ENCODE measurements at places on chromosomes 5 and 9. TPM values are rescaled to one million over a fixed set of nuclear protein-coding genes. Genes with fewer than 3 reads are reported as not detected.

The DDX31 gene
- polyA plus RNA-seq, result 9.9 TPM

The GARNL3 gene
- polyA plus RNA-seq, result 25.9 TPM

DNA sequence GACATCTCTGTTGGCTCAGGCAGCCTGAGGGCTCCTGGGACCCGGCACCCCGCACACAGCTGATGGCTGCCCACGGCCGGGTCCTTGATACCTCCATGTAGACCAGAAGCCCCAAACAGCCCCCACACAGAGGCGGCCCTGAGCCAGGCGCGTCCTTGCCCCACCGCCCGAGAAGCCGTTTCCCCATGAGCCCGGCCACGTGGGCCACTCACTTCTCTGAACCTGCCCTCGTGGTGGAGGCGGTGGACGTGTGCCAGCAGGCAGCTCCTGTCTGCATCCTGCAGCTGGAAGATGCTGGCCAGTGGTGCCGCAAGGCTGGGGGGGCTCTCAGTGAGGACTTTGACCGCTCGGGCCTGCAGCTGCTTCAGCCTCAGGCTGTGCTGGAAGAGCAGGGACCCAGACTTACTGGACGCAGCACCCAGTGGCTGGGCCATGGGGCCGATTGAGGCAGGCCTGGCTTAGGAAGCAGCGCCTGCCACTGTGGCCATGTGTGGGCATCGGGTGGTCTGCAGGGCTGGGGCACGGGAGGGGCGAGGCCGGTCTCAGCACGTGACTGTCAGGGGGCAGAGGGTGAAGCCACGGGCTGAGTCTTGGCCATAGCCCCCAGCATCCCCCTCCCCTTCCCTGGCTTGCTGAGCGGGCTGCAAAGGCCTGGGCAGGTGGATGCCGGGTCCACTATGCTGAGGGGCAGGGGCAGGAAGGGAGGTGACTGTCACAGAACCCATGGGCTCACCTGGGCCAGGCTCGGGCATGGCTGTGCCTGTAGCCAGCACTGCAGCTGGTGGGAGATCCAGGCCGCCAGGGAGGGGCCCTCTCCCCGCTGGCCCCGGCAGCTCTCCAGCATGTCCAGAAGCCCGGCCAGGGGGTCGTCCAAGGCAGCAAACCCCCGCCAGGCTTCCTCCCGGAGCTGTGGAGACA lies 50.0 kb downstream of the EXD3 start:
- no peak for DNase-seq

- peak; percentile 46 for DNase-seq
These were observed 353.6 kb downstream of the SLIT3 start for GRCh38 chr5:168947212-168947868.

GRCh38 chr9:138082918-138083636 lies 205.5 kb downstream of the CACNA1B start:
- no peak for DNase-seq

The MBLAC2 gene
- 8.8 TPM for polyA plus RNA-seq

The SLC4A9 gene
- 0.32 TPM for polyA plus RNA-seq

DNA sequence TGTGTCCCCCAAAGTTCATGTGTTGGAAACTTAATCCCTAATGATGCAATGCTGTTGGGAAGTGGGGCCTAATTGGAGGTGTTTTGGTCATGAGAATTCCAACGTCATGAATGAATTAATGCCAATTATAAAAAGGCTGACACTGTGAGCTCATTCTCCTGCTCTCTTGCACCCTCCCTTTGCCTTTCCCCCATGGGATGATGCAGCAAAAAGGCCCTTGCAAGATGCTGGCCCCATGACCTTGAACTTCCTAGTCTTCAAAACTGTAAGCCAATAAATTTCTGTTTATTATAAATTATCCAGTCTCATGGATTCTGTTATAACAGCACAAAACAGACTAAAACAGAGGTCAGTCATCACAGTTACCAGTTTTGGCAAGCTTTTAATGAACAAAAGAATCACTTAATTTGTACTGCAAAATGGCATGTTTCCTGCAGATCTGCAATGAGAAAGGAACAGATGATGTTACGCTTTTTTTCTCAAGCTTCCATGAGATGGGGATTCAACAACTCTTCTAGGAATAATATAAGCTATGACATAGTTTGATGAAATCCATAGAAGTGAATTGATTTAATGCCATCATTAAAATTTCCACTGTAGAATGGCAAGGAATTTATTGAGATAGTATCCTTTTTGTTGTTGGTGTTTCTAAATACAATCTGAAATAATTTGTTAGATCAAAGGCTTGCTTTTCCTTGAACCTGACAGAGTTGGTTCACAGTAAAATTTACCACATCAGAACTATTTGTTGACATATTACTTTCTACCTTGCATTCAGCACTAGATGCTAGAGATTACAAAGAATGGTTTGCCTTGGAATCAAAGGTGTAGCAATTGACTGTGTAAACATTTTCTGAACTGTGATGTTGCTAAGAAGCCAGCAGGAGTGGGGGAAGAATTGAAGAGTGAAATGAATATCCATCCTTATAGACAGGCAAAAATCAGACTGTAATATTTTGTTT lies 29.3 kb upstream of the RFK start:
- peak; percentile 13 for DNase-seq

GRCh38 chr5:138466900-138467710 lies 1.8 kb downstream of the EGR1 start:
- DNase-seq, result peak; percentile 49

The SLC6A19 gene
- not detected for polyA plus RNA-seq

DNA sequence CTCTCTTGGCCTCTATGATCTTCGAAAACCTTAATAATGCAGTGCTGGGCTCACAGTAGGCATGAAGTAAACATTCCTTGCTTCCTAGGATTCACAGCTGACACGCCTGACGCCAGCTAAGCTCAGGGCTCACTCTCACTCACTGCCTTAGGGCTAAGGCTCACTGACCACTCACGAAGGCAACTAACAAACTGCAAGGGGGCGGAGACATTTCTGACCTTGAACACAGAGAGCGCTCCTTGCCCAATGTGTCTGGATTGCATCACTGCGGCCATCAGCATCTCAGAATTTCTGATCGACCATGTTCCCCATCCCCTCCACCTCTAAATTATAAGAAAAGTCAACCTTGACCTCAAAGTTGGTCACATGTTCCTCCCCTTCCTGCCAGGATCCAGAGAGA lies 372.6 kb downstream of the EBF1 start:
- DNase-seq, result no peak

The CWC27 gene
- 13.9 TPM for polyA plus RNA-seq

The BAAT gene
- polyA plus RNA-seq, result 0.16 TPM

The ZCCHC10 gene
- polyA plus RNA-seq, result 25.9 TPM

The EPB41L4A gene
- 4.7 TPM for polyA plus RNA-seq

GRCh38 chr5:1833264-1834021 lies 32.2 kb downstream of the NDUFS6 start:
- no peak for DNase-seq

GRCh38 chr9:115068031-115068430 lies 49.9 kb downstream of the TNC start:
- DNase-seq, result no peak

The TTF1 gene
- polyA plus RNA-seq, result 18.7 TPM

The NSD1 gene
- polyA plus RNA-seq, result 22.9 TPM

- no peak for DNase-seq
These were observed 47.6 kb upstream of the RNU6ATAC start for GRCh38 chr9:134211811-134212485.

- DNase-seq, result peak; percentile 19
These were observed 808 bp downstream of the SPOCK1 start for GRCh38 chr5:137498301-137498735.

The IRX2 gene
- polyA plus RNA-seq, result not detected

DNA sequence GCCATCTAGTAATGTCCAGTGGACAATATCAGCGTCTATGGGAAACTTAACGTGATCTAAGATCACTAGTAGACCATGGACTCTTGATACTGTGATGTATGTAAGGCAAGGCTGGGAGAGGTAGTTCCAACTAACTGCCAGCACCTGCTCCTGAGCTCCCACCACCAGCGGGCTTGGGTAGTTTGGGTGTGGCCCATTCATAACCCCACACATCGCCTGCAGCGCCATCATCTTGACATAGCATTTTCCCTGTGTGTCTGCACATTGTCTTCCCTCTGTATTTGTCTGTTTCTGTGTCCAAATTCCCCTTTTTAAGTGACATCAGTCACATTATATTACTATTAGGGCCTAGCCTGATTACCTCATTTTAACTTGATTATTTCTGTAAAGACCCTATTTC lies 28.1 kb upstream of the GSN start:
- no peak for DNase-seq

- DNase-seq, result no peak
These were observed 3.4 kb downstream of the LRRC14B start for GRCh38 chr5:194603-195209.

The KLF9 gene
- 17.1 TPM for polyA plus RNA-seq

The GPR150 gene
- polyA plus RNA-seq, result 0.03 TPM

The CD74 gene
- polyA plus RNA-seq, result 852 TPM

DNA sequence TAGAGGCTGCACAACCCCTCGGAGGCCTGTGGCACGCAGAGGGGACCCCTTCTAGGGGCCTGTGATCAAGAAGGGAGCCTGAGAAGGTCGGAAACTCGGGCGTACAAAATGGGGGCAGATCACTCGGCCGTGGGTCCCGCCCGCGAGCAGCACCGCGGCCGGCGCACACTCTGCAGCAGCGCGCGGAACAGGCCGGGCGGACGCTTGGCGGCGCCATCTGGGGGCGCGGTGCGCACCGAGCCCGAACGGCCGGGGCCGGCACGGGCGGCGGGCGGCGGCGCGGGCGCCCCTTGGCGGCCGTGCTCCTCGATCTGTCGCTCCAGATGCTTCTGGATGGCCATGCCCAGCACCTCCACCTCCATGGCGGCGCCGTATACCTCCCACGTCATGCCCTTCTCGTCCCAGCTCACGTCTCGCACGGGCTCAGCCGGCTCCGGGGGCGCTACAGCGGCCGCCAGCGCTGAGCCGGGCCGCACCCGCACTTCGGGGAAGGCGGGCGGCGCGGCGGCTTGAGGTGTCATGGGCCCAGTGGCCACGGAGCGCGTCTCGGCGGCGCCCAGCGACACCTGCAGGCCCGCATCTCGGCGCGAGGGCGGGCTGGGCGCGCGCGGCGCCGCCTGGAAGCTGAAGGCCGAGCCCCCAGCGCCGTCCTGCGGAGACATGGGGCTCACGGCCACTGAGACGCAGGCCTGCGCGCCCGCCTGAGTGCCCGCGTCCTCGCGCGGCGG lies 13.1 kb downstream of the GPRIN1 start:
- peak; percentile 38 for DNase-seq

The TMEM167A gene
- 164 TPM for polyA plus RNA-seq

Measured in adrenal gland (tissue), 19 donors.